ENCODE measurements at places on chromosomes 3 and 15.

- no peak for DNase-seq
Measured at GRCh38 chr3:12273045-12273695, 15.7 kb upstream of the PPARG start.

GRCh38 chr3:14201940-14202684 lies 23.5 kb downstream of the LSM3 start:
- no peak for DNase-seq

GRCh38 chr3:48688737-48689075 lies 3.0 kb upstream of the NCKIPSD start:
- DNase-seq, result no peak

- no peak for DNase-seq
Measured at GRCh38 chr3:17911986-17912760, 169.7 kb upstream of the TBC1D5 start.

DNA sequence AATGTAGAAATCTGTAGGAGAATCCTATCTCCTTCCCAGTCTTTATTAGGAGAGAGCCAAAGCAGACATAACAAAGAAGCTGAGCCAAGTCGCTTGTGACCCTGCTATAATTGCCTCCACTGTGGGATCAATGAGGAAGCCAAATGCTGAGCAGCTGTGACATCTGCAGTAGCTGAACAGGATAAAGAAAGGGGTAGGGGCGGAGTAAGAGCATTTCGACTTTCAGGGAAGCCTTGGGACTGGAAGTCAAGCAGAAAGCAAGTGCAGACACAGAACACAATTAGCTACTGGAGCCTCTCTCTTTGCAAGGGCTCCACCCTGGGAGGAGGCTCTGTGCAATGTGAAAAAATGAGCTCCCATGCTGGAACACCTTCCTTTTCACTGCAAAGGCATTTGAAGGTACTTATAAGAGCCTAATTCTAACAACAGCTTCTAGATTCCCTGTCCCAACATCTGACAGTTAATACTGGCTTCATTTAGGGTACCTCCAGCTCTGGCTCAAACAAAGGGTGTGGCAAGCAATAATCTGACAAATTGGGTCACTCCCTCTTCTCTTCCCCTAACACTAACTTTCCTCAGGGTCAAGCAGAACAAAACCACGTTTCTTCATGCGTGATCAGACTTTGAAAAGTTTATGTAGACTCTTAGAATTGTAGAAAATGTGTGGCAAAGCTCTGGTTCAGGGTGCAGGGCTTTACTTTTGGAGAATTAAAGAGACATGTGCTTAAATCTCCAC lies 166.4 kb downstream of the CADPS start:
- no peak for DNase-seq

GRCh38 chr15:42504631-42505030 lies 9.2 kb downstream of the SNAP23 start:
- DNase-seq, result no peak

- no peak for DNase-seq
Measured at GRCh38 chr15:38144921-38145320, 107.7 kb upstream of the SPRED1 start.

- no peak for DNase-seq
Measured at GRCh38 chr3:179088306-179088705, 16.7 kb upstream of the ZMAT3 start.

DNA sequence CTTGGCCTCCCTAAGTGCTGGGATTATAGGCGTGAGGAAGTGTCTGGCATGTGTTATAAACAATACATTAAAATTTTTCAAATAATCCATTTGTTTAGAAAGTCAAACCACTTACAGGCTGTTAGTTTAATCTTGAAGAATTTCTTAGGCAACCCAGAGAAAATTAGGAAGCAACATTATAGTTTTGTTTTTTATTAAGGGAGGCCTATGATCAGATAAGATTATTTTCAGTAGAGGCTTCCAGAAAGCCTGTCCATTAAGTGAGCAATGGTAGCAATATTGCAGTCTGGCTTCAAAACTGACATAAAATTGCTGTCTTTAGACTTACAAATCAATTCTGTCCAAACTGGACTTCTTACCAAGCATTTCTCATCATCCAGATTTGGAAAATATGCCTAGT lies 49.6 kb downstream of the CD47 start:
- no peak for DNase-seq

- DNase-seq, result no peak
Measured at GRCh38 chr15:41573396-41573795, 14.4 kb downstream of the TYRO3 start.

DNA sequence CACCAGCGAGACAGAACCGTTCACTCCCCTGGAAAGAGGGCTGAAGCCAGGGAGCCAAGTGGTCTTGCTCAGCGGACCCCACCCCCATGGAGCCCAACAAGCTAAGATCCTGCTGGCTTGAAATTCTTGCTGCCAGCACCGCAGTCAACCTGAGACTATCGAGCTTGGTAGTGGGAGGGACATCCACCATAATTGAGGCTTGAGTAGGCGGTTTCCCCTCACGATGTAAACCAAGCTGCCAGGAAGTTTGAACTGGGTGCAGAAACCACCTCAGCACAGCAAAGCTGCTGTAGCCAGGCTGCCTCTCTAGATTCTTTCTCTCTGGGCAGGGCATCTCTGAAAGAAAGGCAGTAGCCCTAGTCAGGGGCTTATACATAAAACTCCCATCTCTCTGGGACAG lies 151.0 kb downstream of the MBNL1 start:
- no peak for DNase-seq

DNA sequence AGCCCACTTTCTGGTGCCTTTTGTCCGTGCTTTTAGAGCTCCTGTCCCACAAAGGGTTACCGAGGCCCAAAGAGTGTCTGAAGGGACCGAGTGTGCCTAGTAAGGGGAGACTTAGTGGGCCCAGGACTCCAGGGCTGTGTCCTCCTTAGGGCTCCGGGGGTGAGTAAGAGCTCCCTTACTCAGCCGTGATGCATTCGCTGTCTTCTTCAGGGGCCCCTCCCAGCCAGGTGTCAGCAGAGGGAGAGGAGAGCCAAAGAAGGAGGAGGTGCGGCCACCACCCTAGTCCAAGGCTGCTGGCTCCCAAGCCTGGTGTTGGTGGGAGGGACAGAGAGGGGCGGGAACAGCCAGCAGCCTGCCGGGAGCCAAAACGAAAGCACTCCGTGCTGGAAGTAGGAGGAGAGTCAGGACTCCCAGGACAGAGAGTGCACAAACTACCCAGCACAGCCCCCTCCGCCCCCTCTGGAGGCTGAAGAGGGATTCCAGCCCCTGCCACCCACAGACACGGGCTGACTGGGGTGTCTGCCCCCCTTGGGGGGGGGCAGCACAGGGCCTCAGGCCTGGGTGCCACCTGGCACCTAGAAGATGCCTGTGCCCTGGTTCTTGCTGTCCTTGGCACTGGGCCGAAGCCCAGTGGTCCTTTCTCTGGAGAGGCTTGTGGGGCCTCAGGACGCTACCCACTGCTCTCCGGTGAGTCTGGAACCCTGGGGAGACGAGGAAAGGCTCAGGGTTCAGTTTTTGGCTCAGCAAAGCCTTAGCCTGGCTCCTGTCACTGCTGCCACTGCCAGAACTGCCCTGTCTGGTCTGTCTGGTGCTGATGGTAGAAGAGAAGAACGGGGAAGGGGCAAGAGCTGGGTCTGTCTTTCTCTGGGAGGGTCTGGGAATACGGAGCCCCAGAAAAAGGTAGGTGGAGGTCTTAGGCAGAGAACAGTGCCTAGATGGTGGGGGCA lies at the start of gene IL17RC:
Gene IL17RC, plus strand, starts transcription at position 365 of the 947 bp plus-strand sequence. Its CDS starts 218 bp downstream, at position 583.
- DNase-seq, result no peak

DNA sequence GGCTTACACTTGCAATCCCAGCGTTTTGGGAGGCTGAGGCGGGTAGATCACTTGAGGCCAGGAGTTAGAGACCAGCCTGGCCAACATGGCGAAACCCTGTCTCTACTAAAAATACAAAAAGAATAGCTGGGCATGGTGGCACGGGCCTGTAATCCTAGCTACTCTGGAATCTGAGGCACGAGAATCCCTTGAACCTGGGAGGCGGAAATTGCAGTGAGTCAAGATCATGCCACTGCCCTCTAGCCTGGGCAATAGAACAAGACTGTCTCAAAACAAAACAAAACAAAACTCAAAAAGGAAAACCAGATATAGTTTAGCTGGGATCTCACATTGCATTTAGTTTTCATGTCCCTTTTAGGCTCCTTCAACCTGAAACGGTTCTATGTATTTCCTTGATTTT lies 2.9 kb upstream of the USP50 start:
- DNase-seq, result no peak

- no peak for DNase-seq
Measured at GRCh38 chr3:50373146-50374051, 14.1 kb upstream of the TMEM115 start.

- DNase-seq, result no peak
Measured at GRCh38 chr15:101048581-101049030, 129.4 kb downstream of the LRRK1 start.

GRCh38 chr3:36165509-36166290 lies 214.6 kb upstream of the STAC start:
- no peak for DNase-seq

GRCh38 chr15:56767315-56767714 lies 34.0 kb upstream of the ZNF280D start:
- no peak for DNase-seq

GRCh38 chr3:128383316-128384235 lies 83.1 kb downstream of the DNAJB8 start:
- no peak for DNase-seq
